ENCODE measurements at places on chromosomes 7 and 10.

DNA sequence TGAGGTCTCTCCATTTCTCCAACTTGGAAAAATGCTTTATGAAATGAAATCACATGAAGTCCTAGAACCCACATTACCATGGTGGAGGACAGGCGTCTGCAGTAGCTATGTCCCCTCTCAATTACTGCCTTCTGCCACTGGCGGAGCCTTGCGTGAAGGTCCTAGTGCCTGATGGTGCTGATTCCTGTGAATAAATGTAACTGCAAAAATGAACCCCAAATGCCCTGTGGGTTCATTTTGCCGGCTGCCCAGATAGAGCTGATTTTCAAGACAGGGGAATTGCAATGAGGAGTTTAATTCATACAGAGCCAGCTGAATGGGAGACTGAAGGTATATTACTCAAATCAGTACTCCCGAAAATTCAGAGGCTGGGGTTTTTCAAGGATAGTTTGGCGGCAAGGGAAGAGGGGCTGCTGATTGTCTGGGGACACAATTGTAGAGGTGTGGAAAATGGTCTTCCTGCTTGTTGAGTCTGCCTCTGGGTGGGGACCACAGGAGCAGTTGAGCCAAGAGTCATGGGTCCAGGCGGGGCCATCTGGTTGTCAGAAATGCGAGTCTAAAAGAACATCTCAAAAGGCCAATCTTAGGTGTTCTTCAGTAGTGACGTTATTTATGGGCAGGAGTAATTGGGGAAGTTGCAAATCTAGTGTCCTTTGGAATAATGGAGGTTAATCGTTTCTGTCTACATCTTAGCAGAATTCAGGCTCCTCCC, 13.5 kb downstream of the PRF1 start:
- DNase-seq = no peak

DNA sequence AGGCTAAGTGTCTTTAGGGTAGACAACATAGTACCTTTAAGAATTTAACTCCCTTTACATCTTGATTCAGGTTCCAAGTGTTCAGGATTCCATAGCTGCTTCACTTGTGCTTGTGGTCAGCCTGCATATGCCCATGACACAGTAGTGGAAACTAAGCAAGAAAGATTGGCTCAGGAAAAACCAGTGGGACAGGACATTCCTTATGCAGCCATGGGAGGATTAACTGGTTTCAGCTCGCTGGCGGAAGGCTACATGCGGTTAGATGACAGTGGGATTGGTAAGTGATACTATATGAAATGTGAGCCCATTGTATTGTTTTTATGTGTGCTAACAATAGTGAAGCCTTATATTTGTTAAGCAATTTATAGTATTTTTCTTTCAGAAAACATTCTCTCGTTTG, 11.3 kb downstream of the FAM221A start:
- DNase-seq = no peak

- no peak for DNase-seq
Observed at GRCh38 chr7:135247746-135248471, 14.3 kb downstream of the STRA8 start.

GRCh38 chr7:36082910-36083309, 70.1 kb upstream of the EEPD1 start:
- DNase-seq = no peak

DNA sequence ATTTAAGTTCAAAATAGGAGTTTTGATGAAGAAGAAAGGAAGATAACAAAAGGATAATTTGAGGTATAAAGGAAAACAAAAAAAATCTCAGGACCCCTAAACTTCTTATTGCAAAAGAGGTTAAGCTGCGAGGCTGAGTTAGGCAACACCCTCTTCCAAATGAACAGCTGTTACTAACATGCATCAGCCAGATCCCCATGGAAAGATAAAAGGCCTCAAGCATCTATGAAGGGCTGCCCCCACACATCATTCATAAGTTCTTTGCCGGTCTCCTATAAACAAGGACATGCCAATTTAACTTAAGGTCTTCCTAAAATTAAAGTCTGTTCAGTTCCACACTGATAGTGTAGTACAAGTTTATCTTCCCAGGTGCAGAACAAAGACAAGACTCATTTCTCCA, 75.8 kb upstream of the IMMP2L start:
- DNase-seq = no peak

GRCh38 chr7:140310337-140311002, 87.9 kb downstream of the SLC37A3 start:
- DNase-seq = no peak

GRCh38 chr10:48590945-48591344, 13.9 kb downstream of the ARHGAP22 start:
- DNase-seq = no peak

GRCh38 chr7:138233189-138233588, 156.9 kb downstream of the AKR1D1 start:
- no peak for DNase-seq

- DNase-seq = no peak
Observed at GRCh38 chr7:124553502-124553901, 212.1 kb downstream of the GPR37 start.

DNA sequence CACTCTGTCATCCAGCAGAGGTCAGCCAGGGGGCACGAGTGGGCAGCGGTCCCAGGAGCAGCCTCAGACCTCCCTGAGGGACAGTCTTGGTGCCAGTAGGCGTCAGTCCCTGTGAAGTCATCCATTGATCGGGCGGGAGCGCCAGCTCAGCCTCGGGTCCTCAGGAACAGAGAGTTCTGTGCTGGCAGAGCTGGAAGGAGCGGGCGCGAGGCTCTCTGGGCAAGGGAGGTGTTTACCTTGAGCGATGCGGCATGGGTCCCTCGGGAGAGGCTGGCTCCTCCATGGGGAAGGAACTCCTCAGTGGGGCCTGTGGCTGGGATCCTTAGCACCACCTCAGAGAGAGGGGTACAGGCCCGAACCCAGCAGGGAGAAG, 101.1 kb upstream of the PPIF start:
- no peak for DNase-seq

GRCh38 chr7:8384901-8385300, 48.5 kb upstream of the NXPH1 start:
- no peak for DNase-seq

DNA sequence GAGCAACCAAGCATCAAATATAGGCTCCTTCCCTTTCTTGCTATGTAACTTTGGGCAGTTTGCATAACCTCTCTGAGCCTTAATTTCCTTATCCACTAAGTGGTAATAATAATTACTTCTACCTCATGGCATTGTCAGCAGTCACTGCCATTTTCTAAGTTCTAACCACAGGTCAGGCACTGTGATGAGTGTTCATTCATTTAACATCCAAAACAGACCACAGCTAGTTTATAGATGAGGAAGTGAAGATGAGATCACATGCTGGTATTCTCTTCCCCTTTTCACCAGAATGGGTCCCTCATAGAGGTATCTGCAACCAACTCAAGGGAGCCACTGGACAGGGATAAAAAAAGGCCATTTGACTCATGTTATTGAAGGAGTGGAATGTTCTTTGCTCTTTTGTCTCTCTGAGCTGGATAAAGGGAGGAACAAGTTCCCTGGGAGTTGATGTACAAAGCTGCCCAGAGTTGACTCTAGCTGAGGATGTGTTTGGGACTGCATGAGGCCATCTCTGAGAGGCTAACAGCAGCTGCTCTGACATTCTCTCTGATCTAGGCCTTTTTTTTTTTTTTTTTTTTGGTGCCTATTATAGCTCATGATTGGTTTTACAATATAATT, 65.0 kb downstream of the DNAJC12 start:
- DNase-seq = peak; percentile 10
